Fibroblast of skin of abdomen (primary cell): ENCODE measurements at places on chromosomes 7 and 10.

DNA sequence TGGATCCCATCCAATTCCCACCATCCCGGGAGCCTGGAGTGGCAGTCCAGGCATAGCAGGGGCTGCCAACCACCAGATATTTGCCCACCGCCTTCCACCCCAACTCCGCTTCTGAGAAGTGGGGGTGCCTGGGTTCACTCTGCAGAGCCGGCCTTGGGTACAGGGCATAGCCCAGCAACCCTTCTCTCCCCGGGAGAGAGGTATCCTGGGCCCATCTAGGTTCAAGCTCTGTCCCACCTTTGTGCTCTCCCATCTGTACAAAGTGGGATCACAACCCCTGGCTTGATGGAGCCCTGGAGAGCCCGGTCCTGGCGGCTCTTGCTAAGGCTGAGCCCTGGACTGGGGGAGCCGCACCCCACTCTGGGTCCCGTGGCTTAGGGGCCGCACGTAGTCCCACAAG lies 12.2 kb downstream of the MICALL2 start:
- no peak for DNase-seq

DNA sequence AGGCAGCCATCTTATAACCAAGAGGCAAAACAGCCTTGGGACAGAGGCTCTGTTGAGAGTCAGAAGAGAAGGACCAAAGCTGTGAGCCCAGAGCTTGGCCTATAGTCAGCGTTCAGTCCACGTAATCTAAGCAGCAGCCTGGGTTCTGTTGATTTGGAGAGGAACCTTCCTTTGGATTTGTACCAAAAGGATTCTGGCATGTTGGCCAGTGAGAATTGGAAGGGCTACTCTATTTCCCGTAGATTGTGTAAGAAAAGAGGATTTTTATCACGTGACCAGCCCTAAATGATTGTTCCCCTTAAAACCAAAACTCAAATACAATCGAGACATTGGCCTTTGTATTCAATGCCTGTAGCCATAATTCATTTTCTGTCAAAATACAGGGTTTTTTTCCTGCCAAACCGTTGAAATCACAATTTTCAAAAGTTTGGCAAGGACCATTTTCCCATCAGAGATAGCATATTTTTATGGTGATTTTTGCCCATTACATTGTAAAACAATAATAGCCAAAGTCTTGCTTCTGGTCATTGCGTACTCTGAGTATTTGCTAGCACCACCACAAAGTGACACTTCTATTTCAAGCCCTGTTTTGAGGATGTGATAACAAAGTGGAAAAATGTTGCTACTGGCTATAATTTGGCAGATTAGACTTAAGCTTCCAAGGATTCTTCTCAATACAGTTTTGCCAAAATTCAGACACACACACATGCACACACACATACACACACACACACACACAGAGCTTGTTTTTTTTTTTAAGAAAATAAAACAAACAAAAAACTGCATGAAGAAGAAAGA lies 23.1 kb upstream of the BMPER start:
- no peak for DNase-seq

- DNase-seq, result no peak
Observed at GRCh38 chr7:70668606-70669358, 463.2 kb upstream of the GALNT17 start.

GRCh38 chr10:121843379-121843778 lies 84.5 kb downstream of the ATE1 start:
- DNase-seq, result no peak

GRCh38 chr7:54814401-54814800 lies 55.4 kb upstream of the SEC61G start:
- DNase-seq, result no peak

DNA sequence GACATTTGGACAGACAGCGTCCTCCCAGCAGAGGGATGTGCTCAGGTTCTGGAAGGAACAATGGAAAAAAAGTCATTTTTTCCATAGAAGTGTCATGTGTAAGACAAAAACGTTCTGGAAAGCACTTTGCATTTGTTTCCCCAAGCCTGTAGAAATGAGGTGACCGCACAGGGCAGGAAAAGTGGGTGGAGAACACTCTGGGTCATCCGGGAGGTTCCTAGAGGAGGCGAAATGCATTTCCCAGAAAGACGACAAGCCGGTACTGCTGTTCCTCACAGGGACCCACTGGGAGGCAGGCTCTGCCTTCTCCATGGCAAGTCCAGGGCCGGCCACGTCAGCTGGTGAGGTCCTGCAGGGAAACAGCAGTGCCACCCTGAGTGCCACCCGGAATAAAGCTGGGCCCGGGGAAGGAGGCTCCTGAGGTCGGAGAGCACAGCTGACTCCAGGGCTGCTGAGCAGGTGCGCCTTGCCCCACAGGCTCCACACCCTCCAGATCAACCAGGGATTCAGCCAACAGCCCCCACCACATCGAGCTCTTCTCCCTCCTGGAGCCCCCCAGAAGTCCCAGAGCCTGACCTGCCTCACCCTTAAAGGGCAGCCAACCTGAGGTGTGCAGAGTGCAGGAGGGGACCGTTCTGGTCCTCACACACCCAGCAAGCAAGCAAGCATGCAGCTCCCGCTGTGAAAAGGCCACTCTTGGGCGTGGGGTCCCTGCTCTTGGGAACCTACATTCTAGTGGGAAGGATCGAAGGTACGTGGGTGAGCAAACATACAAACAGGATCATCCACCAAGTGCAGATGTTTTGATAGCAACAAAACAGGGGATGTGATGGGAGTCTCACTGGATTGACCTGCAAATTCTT lies 28.8 kb upstream of the INPP5A start:
- DNase-seq, result no peak

GRCh38 chr10:119416855-119417254 lies 125.7 kb downstream of the RGS10 start:
- peak; percentile 56 for DNase-seq

DNA sequence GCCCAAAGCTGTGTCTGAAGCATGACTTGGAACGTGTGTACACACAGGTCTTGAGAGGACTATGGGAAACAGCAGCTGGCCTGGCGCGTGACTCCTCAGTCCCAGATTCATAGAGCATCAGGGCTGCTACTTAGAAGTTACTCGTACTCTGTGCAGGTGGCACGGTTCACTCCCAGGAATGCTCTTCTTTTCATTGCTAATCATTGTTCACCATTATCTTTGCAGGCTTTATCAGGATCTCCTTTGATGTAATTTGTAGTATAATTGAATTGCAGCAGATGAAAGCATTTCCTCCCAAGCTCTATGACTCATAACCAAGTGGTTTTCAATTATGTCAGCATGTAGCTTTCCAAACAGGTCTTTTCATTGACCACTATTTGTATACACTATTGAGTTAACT lies 938.9 kb downstream of the NRG3 start:
- peak; percentile 2 for DNase-seq

DNA sequence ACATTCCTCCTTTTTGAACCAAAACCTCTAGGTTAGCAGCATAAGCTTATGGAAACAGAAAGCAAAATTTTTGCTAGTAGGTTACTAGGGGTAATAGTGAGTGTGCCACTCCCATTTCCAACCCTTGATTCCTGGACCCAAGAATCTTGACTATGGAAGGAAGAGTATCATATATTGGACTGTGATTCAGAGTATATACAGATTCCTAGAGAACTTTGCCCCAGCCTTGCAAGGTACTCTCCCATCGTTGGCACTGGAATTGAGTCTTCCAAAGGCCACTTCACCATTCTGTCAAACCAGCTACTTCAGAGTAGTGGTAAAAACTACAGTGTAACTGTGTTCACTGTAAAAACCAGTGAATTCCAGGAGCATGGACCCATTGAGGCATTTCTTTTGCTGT lies 69.4 kb downstream of the LRRC17 start:
- no peak for DNase-seq

DNA sequence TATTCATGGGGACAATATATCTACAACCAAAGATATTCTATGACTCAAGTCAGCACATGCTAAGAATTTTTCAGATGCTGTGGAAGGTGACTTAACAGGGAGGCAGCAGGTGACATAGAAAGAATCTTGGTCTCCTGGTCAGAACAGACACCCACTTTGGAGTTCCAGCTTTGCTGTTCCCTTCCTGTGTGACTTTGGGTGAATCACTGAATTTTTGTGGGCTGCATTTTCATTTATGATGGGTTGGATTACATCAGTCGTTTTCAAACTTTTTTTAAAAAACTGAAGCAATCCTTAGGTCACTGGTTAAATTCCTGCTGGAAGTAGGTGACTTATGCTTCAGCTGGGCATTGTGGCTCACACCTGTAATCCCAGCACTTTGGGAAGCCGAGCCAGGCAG lies 24.9 kb downstream of the RGR start:
- DNase-seq, result peak; percentile 85

- no peak for DNase-seq
Observed at GRCh38 chr7:49245062-49245461, 320.7 kb downstream of the CDC14C start.

DNA sequence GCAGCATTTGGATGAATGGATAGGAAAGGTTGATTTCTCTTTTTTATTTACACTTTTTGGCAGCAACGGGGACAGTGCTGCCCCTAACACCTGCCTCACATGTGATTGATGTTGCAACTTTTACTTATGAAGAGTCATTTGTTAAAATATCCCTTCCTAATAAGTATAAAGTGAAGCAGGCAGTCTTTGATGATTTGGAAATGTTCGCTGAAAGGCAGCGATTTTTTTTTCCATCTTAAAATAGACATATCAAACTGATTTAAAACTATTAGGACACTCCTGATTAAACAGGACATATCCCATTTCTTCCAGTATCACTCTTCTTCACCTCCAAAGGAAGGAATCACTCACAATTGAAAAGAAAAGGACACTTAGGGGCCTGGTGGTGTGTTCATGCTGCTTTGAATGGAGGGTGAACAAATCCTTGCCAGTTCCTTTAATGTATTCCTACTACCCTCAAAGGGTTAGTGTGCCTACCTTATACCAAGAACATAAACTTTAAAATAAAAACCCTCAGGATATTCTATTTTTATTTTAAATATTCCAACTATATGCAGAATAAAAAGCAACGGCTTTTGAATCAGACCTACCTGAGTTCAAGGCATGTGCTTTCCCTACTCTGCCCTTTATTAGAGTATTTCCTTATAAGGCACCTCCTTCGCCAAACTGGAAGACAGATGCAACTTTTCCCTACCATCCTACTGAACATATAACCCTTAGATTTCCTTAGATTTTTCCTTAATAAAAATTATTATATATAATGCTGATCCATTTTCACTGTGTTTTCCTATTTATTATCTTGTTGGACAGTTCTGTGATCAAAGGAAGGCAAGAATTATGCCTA lies 1.1 kb downstream of the ADK start:
- DNase-seq, result no peak

GRCh38 chr10:99945263-99945662 lies 64.5 kb downstream of the DNMBP start:
- peak; percentile 69 for DNase-seq

GRCh38 chr7:29599026-29599425 lies 35.4 kb downstream of the PRR15 start:
- DNase-seq, result no peak

DNA sequence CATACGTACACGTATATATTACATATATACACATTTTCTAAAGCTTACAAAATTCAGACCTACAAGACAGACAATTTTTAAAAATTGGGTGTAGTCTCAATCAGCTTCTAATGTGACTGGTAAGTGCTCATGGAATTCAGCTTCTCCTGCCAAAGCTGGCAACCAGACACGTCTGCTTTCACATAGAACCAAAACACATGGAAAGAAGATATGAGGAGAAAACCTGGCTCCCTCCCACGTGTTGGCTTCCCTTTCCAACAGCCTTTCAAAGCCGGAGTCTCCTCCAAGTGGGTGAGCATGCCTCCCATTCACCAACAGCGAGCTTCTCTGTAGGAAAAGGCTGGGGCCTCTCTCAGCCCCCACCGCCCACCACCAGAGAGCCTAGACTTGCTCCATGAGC lies 33.4 kb downstream of the CDCA7L start:
- DNase-seq, result peak; percentile 87

DNA sequence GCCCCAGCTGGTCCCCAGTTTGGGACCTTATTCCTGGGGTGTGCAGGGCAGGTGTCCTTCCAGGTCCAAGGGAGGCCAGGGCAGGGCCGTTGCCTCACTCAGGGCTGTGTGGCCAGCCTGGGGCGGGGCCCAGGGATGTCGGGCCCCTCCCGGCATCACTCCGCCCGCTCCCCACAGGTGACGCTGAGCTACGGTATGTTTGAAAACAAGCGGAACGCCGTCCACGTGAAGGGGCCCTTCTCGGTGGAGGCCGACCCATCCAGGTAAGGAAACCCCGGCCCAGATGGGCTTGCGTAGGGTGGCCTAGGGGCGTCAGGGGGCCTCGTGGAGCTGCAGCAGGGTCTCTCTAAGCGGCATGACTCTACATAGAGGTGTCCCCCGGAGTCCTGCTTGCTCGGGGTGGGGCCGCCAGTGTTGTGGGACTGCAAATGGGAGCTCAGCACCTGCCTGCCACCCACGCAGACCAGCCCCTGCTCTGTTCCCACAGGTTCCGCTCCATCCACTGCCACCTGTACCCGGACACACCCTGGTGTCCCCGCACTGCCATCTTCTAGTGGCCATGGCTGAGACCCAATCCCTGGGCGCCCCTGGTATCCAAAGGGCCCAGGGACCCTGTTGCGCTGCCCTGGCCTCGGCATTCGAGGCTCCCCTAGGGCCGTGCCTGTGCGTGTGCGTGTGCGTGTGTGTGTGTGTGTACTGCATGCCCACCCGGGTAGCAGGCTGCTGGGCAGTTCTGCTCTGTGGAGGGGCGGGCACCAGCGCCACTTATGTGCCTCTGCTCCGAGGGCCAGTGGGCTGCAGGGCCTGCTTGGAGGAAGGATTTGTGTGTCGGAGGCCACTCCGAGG lies 7.3 kb downstream of the LFNG start:
- no peak for DNase-seq

DNA sequence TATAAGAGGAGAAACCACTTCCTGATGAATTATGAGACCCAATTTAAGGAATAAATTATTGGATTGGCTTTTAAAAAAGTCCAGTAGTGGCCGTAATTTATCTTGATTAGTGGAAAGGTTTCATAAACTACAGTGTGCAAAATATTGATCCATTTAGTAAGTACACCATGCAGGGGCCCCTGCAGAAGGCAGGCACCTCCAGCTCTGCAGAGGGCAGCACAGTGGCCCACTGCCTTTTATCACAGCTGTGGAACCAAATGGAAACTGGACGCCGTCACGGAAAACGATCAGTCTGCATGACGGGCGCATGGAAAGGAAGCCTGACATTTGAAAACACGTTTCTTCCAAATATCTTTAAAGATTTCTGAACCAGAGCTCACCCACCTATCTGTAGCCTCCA lies 204.0 kb downstream of the DPP6 start:
- DNase-seq, result no peak

GRCh38 chr7:141701489-141702046 lies 398 bp downstream of the DENND11 start:
- DNase-seq, result peak; percentile 14

DNA sequence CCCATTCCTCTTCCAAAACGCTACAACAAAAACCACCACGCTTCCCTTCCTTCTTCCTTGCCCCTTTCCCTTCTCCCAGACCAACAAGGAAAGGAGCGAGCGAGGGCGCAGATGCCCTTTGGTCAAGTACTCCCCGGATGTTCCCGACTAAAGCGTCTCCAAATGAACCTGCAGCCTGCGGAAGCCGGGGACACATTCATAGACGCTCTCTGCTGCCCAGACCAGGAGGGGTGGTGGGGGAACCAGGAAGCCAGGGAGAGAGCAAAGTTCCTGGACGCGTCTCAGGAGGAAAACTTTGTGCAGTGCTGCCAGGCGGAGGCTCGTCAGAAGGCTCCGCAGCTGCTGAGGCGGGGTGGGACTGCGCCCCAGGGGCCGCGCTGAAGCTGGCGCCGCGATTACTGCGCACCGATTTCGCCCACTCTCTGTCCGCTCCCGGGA lies 754 bp downstream of the SEMA3D start:
- peak; percentile 57 for DNase-seq

- DNase-seq, result no peak
Observed at GRCh38 chr7:51589111-51589510, 272.5 kb upstream of the COBL start.

- DNase-seq, result no peak
Observed at GRCh38 chr10:132713421-132714095, 72.4 kb downstream of the NKX6-2 start.

GRCh38 chr10:126670056-126670894 lies at the start of gene C10orf90:
Gene C10orf90, minus strand, starts transcription at chr10:126670693. Its CDS starts 213 bp downstream, at chr10:126670480.
- no peak for DNase-seq
